ENCODE measurements at places on chromosomes 3 and 15. TPM values are rescaled to one million over a fixed set of nuclear protein-coding genes. Genes with fewer than 3 reads are reported as not detected.
A peak's percentile ranks its signal among the peaks of the same experiment; 100 is the strongest.

- peak; percentile 66 for DNase-seq
Observed at GRCh38 chr15:84603630-84604379, 3.0 kb downstream of the ZSCAN2 start.

Gene LRRFIP2
- 30.7 TPM for total RNA-seq

Gene RETNLB
- total RNA-seq: not detected

GRCh38 chr3:150840802-150841515, 64.3 kb downstream of the MINDY4B start:
- DNase-seq: peak; percentile 39

GRCh38 chr3:72814308-72814707, 33.9 kb downstream of the SHQ1 start:
- DNase-seq: no peak

Gene ZNF592
- total RNA-seq: 32.7 TPM

Gene MOBP
- total RNA-seq: 0.13 TPM

Gene CNTN4
- total RNA-seq: 1.6 TPM

GRCh38 chr3:66010739-66011655, 27.7 kb downstream of the MAGI1 start:
- no peak for DNase-seq

DNA sequence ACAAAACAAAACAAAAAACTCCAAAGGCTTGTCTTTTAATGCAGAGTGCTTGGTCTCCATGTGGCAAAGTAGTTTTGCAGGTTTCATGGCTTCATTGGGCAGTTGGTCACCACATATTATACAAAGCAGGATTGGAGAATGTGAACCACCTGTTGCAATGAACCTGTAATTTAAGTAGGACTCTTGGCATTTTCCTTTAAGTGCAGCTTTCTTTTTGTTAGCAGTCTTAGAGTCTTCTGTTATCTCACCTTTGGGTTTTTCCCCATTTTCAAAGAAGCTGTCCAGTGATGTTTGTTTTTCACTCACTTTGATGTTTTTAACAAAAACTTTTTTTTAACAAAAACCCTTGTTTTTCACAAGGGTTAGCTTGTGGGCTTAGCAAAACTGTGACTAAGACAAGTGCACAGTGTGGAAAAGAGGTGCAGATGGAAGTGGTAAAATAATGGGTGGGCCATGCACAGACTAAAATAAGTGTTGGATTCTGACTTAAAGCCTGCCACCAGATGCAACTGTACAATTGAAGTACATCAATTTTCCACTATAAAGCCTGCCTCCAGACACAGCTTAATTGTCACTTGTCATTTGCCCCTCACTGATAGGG, 2.9 kb upstream of the PLSCR1 start:
- DNase-seq: no peak

Gene GPR62
- total RNA-seq: 0.33 TPM

- no peak for DNase-seq
Observed at GRCh38 chr15:74977599-74977998, 17.8 kb upstream of the SCAMP5 start.

Gene SLC6A20
- total RNA-seq: 0.09 TPM

- no peak for DNase-seq
Observed at GRCh38 chr3:142934128-142934886, 29.2 kb downstream of the PAQR9 start.

DNA sequence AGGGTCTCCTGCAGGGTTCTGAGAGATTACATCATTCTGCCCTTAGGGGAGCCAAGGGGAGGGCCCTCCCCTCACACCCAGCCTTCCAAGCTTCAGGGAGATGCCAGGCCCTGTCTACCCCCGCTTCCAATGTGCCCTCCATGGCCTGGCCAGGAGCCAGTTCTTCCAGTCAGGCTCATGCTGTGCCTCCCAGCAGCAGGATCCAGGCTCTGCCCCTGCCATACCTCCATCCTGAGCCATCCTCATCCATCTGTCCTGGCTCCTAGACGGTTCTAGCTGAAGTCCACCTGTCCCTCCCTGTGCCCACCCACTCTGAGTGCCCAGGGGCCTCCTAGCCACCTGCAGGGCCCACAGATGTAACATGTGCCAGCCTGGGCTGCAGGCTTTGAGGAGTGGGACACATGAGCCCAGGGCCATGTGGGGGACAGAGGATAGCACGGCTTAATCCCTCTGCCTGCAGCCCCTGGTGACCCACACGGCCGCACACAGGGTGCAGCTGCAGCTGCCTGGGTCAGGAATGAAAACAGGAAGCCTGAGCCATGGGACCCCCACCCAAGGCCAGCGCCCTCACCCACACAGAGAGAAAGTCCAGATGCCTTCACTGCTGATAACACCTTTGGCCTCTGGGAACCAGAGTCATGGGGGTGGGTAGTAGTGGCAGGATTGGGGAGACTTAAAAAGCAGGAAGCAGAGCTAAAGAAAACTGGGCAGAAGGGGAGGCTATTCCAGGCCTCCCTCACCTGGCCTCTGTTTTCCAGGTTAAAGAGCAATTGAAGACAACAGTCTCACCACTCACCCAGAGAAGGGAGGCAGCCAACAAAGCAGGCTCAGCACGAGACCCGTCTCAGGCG, 11.8 kb downstream of the PLCD1 start:
- DNase-seq: no peak

GRCh38 chr15:48516121-48516520, 129.4 kb downstream of the FBN1 start:
- no peak for DNase-seq

DNA sequence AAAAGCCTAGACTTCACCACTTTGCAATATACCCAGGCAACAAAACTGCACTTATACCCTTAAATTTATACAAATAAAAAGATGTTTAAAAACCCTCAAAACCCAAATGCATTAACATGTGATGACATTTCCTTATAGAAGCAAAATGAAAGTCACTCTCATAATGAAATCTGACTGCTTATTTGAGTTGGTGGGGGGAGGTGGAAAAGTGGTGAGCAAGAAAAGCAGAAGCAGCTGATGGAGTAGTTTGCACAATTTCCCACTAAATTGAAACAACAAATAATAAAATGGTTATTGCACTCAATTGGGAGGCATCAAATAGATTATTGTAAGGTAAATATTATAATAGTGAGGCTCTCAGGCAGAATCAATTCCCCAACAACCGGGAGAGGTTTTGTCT, 54.0 kb upstream of the GADL1 start:
- no peak for DNase-seq

- no peak for DNase-seq
Observed at GRCh38 chr3:48624767-48625166, 3.2 kb upstream of the TMEM89 start.

DNA sequence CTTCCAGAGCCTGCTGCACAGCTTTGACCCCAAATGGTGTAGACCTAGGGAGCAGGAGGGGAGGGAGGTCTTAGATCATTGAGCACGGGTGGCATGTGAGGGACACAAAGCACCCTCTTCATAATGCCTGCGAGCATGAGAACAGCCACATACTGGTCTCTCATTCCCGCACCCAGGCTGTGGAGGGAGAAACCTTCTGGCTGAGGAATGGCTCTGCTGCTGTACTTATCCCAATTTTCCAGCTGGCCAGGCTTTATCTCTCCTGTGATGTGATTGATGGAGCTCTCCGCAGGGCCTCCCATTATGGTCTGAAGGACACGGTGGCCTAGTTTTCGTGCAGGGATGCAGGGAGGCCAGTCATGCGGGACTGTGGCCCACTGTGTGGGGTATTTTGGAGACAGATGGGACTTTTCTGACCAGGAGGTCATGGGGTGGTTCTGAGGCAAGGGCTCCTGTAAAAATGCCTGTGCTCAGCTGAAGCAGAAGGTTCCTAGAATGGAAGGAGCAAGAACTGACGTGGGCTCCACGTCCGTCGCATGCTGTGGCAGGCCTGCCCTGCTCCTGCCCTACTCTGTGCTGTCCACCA, 251.5 kb downstream of the PLCL2 start:
- no peak for DNase-seq

GRCh38 chr15:58393241-58393662, 38.5 kb upstream of the LIPC start:
- DNase-seq: no peak

- no peak for DNase-seq
Observed at GRCh38 chr3:65144791-65145351, 457.1 kb upstream of the ADAMTS9 start.

- DNase-seq: no peak
Observed at GRCh38 chr3:188067932-188068331, 86.0 kb upstream of the LPP start.

GRCh38 chr3:82461049-82461889, 699.8 kb upstream of the GBE1 start:
- DNase-seq: no peak

GRCh38 chr3:117563063-117563462, 853.5 kb downstream of the TUSC7 start:
- no peak for DNase-seq

Gene DLEC1
- 2.0 TPM for total RNA-seq

DNA sequence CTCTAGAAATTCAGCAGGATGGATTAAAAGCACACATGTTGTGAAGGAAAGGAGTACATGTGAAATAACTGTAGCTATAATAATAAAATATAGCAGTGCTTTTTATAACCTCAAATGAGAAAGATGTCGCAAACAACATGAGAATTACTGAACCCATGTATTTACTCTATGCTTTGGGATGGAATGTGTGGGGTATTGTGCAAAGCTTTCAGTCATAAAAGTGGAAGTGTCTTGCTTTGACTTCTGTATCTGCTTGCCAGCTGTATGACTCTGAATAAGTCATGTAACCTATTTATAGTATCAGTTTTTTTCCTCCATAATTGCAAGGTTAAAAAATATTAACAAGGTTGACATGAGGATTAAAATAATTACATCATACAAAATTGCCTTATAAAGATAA, 519.3 kb upstream of the CADM2 start:
- no peak for DNase-seq

DNA sequence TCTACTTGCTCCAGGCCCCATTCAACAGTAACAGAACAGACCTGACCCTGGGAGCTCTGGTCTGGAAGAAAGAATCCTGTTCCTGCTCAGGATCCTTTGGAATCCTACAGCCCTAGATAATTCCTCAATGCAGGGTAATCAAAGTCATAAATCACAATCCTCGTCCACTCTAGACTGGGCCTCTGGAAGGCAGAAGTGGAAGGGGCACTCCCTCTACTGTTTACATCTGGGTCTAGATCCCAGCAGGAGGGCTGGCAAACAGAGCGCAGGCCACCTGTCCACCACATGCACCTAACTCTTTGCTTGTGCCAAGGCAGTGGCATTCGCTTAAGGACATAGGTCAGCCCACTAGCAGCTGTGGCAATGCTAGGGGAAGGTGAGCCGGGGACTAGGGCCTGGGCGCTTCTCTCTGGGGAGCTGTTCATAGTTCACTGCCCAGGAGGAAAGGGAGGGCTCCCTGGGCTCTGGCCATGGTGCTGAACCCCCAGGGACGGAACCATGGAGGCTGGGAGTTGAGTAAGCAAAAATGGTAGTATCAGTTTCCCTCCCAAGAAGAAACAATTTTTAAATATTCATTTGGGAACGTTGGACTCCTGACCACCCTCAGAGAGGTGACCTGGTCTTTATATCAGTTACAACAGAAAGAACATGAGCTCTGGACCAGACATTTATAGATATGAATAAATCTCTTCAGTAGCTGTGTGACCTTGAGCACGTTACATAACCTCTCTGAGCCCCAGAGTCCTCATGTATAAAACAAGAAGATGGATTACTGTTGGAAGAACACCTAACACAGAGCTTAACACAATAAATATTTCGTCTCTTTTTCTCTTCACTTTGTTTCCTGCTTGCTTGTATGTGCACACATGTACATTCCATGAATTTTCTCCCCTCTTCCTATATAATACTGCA, 90.2 kb downstream of the NTRK3 start:
- DNase-seq: peak; percentile 48

DNA sequence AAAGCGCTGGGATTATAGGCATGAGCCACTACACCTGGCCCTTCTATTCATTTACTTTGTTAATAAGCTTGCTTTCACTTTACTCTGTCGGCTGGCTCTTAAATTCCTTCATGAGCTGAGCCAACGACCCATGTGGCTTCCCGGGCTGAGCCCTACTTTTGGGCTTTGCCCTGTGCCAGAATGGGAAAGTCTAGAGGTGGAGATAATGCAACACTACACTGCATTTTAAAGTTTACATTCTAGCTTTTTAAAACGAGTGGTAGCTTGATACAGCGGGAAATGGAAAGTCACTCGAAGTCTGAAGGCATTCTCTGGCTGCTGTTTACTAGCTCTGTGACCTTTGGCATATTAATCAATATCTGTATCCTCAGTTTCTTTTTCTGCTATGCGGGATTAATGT, 49.0 kb upstream of the ZNF280D start:
- DNase-seq: no peak

Gene SACM1L
- total RNA-seq: 52.8 TPM

DNA sequence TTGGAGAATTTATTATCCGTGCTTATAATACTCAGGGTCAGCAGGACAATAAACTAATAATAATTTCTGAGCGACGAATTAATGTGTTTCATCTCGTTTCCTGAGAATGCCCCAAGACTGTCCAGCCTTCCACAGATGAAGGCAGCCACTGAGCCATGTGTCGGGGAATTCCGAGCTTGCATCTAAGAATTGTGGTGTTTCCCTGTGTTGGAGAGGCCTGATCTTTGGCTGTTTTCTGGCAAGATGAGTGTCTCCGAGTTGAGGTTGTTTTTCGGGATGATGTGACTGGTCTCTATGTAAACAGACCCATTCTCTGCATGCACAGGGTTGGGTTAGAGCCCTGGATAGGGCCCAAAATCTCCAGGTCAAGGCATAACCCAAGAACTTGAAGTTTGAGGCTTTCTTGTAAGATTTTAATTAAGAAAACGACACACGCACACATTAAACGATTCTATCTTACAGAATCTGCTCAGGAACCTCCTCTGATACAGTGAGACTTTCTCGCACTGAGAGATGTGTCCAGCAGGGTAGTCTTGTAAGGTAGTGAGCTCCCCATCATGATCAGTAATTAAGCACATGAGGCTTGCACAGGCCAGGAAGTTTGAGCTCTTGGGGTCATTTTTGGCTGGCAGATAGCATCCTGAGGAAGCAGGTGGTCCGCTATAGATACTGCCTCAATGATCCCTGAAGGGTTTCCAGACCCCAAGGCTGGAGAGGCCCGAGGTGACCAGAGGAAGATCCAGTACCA, 14.4 kb downstream of the FGD5 start:
- no peak for DNase-seq

Gene SEMA3B
- 6.4 TPM for total RNA-seq

DNA sequence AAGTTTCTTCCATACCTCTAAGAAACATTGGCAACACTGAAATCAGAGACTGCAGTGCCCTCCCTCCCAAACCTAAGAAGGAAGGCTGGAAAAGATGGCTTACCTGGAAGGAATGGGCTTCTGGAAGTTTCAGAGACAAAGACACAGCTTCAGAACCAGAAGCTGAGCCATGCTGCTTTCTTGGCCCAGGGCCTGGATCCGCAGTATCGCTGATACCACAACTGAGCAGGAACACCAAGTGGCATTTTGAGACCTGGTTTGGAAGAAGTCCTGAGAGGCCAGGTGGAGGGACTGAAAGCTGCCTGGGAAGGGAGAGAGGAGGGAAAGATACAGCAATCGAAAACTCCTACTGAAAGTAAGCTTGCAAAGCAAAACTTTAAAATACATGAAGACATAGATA, 19.8 kb downstream of the GPR160 start:
- DNase-seq: no peak

Gene NOX5
- total RNA-seq: not detected

Data from H9 (cell line).